ENCODE measurements at places on chromosomes 1 and 21.

DNA sequence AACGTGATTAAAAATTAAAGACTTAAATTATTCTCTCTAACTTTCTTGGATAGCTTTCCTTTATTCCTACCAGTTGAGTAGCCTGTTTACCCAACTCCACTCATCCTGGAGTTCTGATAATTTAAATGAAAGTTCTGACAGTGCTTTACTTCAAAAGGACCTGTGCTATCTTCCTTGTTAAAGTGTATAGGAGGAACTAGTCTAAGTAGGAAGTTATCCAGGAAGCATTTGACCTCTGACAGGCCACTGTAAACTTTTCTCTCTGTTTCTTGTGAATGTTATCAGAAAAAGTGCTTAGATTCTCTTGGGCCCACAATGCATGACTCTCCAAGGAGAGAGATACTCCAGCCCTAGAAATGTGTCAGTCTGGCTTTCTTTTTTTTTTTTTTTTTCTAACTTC is 9.2 kb downstream of the UAP1 start:
- no peak for DNase-seq

- no peak for DNase-seq
These were observed 34.1 kb downstream of the EXTL2 start for GRCh38 chr1:100860397-100860991.

GRCh38 chr1:206923009-206923960 is 1.5 kb upstream of the FCMR start:
- DNase-seq, result no peak

GRCh38 chr1:160460214-160460642 is 59.9 kb downstream of the VANGL2 start:
- DNase-seq, result no peak

DNA sequence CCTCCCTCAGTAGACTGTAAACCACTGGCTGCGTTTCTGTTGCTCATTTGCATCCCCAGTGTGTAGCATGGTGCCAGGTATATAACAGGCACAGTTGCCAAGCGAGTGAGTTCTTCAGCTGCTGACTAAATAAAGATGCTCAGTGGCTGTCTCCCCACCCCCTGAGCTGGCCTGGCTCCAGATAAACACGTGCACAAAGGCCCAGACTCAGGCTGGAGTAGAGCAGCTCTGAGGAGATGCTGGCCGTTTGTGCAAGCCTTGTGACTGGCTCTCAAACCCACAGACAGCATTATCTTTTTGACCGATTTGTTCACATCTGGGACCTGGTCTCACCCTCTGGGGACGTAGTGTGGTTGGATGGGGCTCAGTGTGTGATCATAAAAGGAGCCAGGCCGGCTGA is 7.1 kb downstream of the CHRNB2 start:
- DNase-seq, result no peak

DNA sequence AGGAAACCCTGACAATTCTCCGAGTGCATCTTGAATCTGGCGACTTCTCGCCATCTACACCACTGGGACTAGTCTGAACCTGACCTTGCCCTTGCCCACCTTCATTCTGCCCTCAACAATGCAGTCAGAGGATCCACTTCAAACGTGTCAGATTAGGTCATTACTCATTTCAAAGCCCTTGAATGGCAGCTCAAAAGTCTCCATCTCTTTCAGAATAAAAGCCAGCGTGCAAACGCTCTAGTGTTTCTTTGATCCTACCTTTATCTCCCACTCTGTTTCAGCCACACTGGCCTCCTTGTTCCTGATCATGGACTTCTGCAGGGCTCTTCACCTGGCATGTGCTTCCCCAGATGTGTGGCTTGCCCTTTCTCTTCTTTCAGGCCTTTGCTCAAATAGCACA is 31.3 kb downstream of the SLC30A1 start:
- no peak for DNase-seq

GRCh38 chr1:196546272-196547111 is 61.7 kb downstream of the KCNT2 start:
- no peak for DNase-seq
